ENCODE measurements at places on chromosomes 5 and 9.
A peak's percentile ranks its signal among the peaks of the same experiment; 100 is the strongest.

- DNase-seq, result no peak
Measured at GRCh38 chr9:37936376-37936775, 32.4 kb upstream of the SLC25A51 start.

GRCh38 chr9:75200892-75201470 lies 112.7 kb downstream of the OSTF1 start:
- peak; percentile 5 for DNase-seq

DNA sequence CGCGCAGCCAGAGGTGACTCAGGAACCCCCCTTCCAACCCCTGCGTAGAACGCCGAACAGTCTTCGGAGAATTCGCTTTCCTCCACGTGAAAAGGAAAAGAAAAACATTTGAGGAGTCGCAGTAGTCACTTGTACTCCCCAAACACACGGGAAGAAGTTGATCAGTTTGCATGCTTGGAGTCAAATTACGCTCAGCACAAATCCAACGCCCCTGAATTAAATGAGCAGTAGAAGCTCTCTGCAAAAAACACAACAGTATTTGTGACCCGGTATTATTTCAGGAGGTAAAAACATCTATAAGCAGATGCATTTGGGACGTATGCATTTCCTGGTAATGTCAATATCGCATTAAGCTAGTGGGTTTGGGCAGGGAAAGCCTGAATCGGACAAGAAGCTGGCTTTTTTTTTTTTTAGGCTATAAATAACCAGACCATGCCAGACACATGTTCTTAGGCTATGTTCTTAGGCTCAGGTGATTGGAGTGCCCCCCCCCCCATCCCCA lies 854 bp upstream of the ARL15 start:
- peak; percentile 17 for DNase-seq

GRCh38 chr9:120733190-120733589 lies 18.9 kb upstream of the MEGF9 start:
- no peak for DNase-seq

GRCh38 chr5:173557123-173557903 lies 59.1 kb downstream of the BOD1 start:
- no peak for DNase-seq

DNA sequence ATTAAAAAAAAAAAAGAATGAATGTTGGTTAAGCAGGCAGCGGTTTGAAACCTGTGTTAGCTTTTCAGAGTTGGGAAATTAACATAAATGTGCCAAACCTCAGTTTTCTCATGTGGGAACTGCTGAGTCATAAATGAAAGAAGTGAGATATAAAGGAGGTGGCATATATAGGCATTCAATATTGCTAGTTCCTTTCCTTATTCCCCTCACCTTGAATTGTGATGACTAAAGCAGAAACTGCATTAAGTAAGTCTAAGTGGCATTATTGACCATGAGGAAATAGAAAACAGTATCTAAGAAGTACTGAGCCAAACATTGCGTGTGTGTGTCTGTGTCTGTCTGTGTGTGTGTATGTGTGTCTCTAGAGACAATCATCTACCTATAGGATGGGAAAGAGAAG lies 691.2 kb downstream of the TLR4 start:
- DNase-seq, result no peak
